ENCODE measurements at places on chromosomes 11 and 22.

DNA sequence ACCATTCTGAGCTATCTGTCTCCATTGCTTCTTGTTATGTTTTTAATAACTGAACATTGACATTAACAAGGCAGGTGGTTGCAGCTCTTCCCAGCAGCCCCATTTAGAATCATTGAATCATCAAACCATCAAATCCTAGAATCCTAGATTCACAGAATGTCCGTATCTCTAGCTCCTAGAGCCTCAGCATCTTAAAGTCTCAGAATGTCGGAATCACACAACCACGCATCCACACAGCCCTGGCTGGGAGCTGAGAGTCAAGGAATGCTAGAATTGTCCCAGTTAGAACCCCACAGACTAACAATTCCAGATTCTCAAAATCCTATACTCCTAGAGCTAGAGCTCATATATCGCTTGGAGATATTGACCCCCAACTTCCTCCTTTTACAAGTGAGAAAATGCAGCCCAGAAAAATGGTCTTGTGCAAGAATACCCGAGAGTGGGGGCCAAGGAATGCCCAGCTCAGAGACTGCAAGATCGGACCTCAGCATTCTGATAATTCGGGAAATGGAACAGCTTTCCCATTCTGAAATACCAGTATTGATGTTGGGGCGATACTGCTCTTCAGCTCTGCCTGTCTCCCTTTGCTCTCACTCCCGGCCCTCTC is 38.8 kb downstream of the PDE2A start:
- DNase-seq: no peak

DNA sequence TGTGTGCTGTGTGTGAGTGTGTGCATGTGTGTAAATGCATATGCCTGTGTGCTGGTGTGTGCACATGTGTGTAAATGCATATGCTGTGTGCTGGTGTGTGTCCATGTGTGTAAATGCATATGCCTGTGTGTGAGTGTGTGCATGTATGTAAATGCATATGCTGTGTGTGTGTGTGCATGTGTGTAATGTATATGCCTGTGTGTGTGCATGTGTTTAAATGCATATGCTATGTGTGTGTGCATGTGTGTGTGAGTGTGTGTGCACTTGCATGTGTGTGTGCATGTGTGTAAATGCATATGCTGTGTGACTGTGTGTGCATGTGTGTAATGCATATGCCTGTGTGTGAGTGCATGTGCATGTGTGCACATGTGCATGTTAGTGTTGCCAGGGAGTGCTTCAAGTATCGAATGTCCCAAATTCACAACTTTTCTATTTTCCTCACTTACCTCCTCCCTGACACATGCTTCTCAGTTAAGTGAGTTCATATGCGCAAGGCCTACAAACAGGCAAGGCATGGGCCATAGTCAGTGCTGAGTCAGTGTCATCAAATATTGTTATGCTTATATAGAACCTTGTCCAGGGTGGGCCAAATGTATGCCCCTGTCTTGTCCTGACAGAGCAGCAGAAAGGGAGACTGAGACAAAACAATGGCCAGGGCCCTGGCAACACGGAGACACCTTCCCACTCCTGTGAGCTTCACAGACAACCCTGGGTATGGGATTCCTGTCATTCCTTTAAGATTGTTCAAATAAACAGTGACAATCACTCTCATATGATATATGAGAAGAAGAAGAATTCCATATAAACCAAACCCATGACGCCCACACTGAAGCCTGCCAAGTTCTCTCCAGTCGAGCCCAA is 38.6 kb downstream of the GGTLC2 start:
- DNase-seq: no peak

GRCh38 chr22:19769393-19769715 is 8.8 kb downstream of the TBX1 start:
- DNase-seq: no peak

- DNase-seq: no peak
These were observed 192.1 kb downstream of the CTTN start for GRCh38 chr11:70590356-70590991.
